ENCODE measurements at places on chromosomes 1 and 21.

GRCh38 chr1:21604208-21604957, 64.8 kb downstream of the RAP1GAP start:
- H3K27me3 ChIP-seq: no peaks in the 10 kb centered on the region
- no peaks in the 10 kb centered on the region for H3K36me3 ChIP-seq
- no peak for DNase-seq
- H3K4me1 ChIP-seq: peaks cover 13% of the 10 kb centered on the region
- peak overlapping the region; percentile 84 for H3K27ac ChIP-seq
- H3K4me3 ChIP-seq: no peak overlapping the region

- no peaks in the 10 kb centered on the region for H3K27me3 ChIP-seq
- peaks cover 7% of the 10 kb centered on the region for H3K4me1 ChIP-seq
- H3K36me3 ChIP-seq: no peaks in the 10 kb centered on the region
- no peak overlapping the region for H3K4me3 ChIP-seq
These were observed 332.5 kb upstream of the CAMK1G start for GRCh38 chr1:209250861-209251636.

DNA sequence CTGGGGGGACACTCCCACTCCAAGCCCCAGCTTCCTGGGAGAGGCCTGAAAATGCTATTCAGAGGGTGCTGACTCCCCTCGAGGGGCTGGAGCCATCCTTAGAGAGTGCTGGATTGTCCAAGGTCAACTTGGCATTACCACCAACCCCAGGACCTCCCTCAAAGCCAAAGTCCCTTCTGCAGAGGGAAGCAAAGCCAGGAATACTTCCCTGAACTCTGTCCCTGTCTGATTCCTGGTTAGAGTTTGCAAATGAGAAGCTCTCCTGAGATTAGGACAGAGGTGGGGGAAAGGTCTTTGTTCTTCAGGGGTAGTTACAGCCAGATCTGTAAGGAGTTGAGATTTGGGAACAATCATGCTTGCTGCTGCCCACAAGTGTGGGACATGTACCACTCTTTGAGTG, 45.3 kb downstream of the TLR5 start:
- H3K4me3 ChIP-seq: no peak overlapping the region
- H3K36me3 ChIP-seq: peaks cover 10% of the 10 kb centered on the region
- no peak for DNase-seq
- no peak overlapping the region for H3K27ac ChIP-seq
- no peaks in the 10 kb centered on the region for H3K4me1 ChIP-seq

- peak overlapping the region; percentile 94 for H3K4me3 ChIP-seq
- peaks cover 47% of the 10 kb centered on the region for H3K4me1 ChIP-seq
- peaks cover 39% of the 10 kb centered on the region for H3K27me3 ChIP-seq
- peak overlapping the region; percentile 55 for H3K27ac ChIP-seq
- no peaks in the 10 kb centered on the region for H3K36me3 ChIP-seq
These were observed 664 bp downstream of the BACE2 start for GRCh38 chr21:41168391-41169257.

- H3K27me3 ChIP-seq: no peaks in the 10 kb centered on the region
- no peak overlapping the region for H3K27ac ChIP-seq
- H3K36me3 ChIP-seq: peaks cover 7% of the 10 kb centered on the region
- DNase-seq: no peak
- H3K4me1 ChIP-seq: no peaks in the 10 kb centered on the region
These were observed 24.8 kb upstream of the KCNQ4 start for GRCh38 chr1:40758578-40759343.

DNA sequence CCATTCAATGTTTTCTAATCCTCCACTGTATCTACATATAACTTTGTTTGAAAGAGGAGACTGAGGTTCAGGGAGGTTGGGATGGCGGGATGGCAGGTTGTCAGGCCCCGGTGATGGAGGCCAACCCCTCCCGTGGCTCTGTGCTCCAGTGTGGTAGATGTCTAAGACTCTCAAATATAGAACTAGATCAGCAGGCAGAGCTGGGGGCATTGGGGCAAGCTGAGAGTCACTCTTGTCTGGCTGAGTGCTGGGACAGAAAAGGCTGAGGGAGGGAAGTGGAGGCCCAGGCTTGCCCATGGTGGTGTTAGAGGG, 1.7 kb downstream of the IL6R start:
- DNase-seq: no peak
- peaks cover 21% of the 10 kb centered on the region for H3K4me1 ChIP-seq
- H3K27me3 ChIP-seq: peaks cover 57% of the 10 kb centered on the region
- H3K4me3 ChIP-seq: peak overlapping the region; percentile 70

DNA sequence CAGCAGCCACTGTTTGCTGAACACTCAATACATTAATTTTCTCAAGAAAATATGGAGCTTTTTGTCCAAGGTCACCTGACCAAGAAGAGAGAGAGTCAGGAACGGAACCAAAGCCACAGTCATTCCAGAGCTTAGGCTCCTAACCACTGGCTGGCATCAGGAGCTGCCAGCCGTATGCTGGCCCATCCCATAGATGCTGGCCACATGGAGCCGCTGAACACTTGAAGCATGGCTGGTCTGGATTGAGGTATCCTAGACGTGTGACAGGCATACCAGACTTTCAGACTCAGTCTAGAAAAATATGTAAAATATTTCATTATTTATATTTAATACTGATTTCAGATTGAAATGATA, 458.7 kb downstream of the MATN1 start:
- peaks cover 9% of the 10 kb centered on the region for H3K27me3 ChIP-seq
- no peak overlapping the region for H3K27ac ChIP-seq
- no peak overlapping the region for H3K4me3 ChIP-seq
- H3K36me3 ChIP-seq: no peaks in the 10 kb centered on the region
- H3K4me1 ChIP-seq: no peaks in the 10 kb centered on the region

- no peak for DNase-seq
- no peak overlapping the region for H3K27ac ChIP-seq
- H3K4me3 ChIP-seq: no peak overlapping the region
- peaks cover 15% of the 10 kb centered on the region for H3K4me1 ChIP-seq
- H3K27me3 ChIP-seq: no peaks in the 10 kb centered on the region
These were observed 65.6 kb downstream of the MDM4 start for GRCh38 chr1:204581759-204582158.

DNA sequence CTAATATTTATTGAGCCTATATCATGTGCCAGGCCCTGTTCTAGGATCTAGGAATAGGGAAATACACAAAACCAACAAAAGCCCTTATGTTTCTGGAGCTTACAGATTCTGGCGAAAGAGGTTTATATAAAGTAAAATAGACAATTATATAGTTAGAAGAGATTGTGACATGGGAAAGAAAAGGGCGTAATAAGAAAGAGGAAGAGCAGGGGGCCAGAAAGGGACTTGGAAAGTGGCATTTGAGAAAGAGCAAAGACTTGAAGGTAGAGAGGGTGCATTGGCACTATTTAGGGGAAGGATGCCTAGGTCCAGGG, 322.5 kb upstream of the FAM78B start:
- DNase-seq: no peak
- H3K4me3 ChIP-seq: no peak overlapping the region
- H3K4me1 ChIP-seq: peaks cover 27% of the 10 kb centered on the region

DNA sequence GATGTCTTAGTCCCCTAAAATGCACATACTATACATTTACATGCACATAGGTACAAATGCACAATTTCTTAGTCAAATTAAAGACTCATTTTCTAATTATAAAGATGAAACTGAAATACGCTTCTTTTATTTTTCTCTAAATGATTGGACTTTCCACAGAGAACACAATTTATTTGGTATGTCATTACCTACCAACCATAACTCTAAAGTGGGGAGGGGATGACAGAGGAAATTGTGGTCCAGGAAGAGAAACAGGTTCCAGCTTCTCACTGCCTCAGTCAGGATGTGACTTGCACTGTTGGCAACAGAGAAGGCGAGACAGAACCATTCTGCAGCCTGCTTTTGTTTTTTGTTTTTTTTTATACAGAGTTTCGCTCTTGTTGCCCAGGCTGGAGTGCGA, 1189.2 kb downstream of the PLA2G4A start:
- no peak for DNase-seq
- no peaks in the 10 kb centered on the region for H3K36me3 ChIP-seq
- no peak overlapping the region for H3K27ac ChIP-seq
- no peak overlapping the region for H3K4me3 ChIP-seq
- no peaks in the 10 kb centered on the region for H3K27me3 ChIP-seq

DNA sequence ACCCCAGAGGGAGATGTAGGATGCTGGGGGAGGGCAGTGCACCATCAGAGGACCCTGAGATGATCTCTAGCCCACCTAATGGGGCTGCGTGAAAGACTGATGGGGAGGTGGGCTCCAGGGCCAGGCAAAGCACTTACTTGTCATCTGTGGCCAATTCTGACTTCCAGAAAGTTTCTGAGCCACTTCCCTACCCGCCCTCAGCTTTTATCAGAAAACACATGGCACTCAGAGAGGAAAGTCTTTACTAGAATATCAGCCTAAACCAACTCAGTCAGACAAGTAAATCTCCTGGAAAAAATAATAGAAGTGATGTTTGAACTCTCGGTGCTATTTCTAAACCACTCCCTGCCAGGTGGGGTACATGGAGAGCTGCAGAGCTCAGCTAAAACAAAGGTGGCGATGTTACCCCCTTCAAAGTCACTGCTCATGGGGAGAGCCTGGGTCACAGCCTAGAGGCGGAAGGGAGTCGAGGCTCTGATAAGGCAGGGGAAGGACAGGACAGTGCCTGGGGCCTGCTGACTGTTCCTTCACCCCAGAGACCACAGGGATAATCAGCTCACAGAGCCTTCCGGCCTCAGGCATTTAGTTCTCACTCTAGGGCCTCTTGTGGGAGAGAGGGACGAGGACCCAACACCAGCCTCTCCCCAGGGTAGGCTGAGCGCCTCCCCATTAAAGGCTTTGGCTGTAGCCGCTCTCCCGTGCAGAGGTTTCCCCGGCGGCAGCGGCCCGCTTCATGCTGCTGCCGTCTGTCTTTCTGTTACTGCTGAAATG, 14.2 kb downstream of the SMIM12 start:
- peaks cover 79% of the 10 kb centered on the region for H3K4me1 ChIP-seq
- H3K4me3 ChIP-seq: peak overlapping the region; percentile 76
- no peaks in the 10 kb centered on the region for H3K27me3 ChIP-seq
- peaks cover 10% of the 10 kb centered on the region for H3K36me3 ChIP-seq

DNA sequence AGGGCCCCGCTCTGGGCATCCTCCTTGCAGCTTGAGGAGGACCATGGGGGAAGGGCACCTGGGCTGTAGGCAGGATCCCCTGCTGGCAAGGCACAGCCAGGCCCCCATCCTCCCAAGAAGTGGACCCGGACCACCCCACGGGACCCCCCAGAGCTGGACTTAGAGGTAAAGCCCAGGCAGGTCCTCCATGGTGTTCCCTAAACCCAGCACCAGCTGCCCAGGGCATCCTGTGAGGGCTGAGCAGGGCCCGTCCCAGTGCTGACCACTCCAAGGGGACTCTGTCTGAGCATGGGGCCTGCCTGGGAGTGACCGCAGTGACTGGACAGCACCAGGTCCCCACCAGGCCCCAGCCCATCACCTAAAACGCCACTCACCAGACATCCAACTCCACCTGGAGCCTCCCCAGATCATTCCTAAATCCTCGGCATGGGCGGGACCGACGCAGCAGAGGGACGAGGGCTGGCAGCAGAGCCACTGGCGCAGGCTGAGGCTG, 21.3 kb downstream of the COL6A2 start:
- no peaks in the 10 kb centered on the region for H3K4me1 ChIP-seq
- no peak overlapping the region for H3K27ac ChIP-seq
- DNase-seq: no peak
- no peak overlapping the region for H3K4me3 ChIP-seq

DNA sequence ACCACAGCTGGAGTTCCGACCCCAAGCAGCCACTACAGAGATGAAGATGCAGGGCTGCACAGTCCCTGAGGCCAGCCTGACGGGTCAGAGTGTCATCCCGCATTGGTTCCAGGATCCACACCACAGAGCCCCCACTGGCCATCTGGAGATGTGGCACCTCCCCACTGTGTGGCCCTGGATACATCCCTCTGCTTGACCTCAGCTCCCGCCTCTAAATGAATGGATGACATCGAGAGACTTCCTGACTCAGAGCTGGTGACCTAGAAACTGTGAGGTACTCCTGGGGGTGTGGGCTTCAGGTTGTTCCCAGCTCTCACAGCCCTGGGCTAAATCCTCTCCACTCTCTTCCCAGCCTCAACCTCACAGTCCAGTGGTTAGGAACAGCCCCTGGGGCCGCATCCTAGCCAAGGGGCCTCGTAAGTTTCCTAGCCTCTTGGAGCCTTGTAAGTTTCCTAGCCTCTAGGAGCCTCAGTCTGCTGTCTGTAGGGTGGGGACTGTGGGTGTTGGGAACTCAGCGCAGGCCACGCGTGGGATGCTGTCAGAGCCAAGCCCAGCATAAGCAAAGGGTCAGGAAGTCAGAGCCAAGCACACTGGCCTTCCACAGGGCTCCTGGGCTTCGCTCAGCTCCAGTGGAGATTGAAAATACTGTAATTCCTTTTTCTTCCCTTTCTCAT, 87.5 kb upstream of the RUNX3 start:
- H3K4me1 ChIP-seq: peaks cover 20% of the 10 kb centered on the region
- H3K4me3 ChIP-seq: no peak overlapping the region
- H3K36me3 ChIP-seq: no peaks in the 10 kb centered on the region

GRCh38 chr21:37165586-37165985, 92.5 kb downstream of the TTC3 start:
- no peaks in the 10 kb centered on the region for H3K27me3 ChIP-seq
- H3K36me3 ChIP-seq: peaks cover 14% of the 10 kb centered on the region
- H3K4me1 ChIP-seq: no peaks in the 10 kb centered on the region
- DNase-seq: no peak
- no peak overlapping the region for H3K27ac ChIP-seq

DNA sequence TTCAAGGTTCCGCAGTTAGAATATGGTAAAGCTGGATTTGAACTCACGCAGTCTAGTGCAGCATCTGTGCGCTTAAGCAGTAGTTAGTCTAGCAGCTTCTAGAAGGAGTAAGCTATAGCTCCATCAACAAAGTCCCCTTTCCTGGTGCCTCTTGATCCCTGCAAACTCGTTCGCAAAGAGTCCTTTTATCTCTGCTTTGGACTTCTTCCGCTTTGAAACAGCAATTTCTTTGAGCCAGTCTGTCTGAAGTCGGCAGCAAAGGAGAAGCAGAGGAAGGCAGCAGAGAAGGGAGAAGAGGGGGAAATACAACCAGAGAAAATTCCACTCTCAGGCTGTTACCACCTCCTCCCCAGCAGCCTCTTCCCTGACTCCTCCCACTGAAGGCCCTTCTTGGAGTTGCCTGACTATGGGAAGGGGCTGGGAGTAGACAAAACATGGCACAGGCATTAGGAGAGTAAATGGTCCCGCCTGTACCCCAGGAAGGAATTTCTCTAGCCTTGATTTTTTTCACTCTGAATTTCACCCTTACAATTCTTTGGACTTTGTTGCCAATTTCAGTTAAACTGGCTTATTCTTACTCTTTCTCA, 25.9 kb downstream of the HSD3B2 start:
- no peaks in the 10 kb centered on the region for H3K36me3 ChIP-seq
- H3K4me1 ChIP-seq: peaks cover 10% of the 10 kb centered on the region
- H3K4me3 ChIP-seq: no peak overlapping the region
- H3K27ac ChIP-seq: no peak overlapping the region
- H3K27me3 ChIP-seq: no peaks in the 10 kb centered on the region

DNA sequence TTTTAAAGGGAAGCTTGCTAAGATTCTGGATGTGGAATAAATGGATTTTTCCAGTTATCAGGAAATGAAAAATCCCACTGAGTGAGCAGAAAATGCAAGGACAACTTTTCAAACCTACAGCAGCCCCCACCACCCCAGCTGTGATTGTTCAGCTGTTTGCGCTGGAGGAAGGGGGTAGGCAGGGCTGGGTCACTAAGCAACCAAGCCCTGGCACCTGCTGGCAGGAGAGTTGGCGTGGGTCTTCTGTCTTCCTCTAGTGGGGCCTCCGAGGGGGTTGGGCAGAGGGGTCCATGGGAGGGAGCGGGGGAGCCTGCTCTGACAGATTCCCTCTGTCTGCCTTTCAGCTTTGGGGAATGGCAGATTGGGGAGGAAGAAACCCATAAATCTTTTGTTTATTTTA, 45.3 kb downstream of the EIF2D start:
- H3K4me3 ChIP-seq: no peak overlapping the region
- H3K36me3 ChIP-seq: no peaks in the 10 kb centered on the region
- DNase-seq: no peak
- H3K27ac ChIP-seq: no peak overlapping the region
- H3K4me1 ChIP-seq: no peaks in the 10 kb centered on the region
